Hematopoietic multipotent progenitor cell (in vitro differentiated cells): ENCODE measurements at places on chromosomes 1 and 21. TPM values are rescaled to one million over a fixed set of nuclear protein-coding genes. Genes with fewer than 3 reads are reported as not detected.

Gene KRTAP11-1
- not detected for total RNA-seq

Gene C1QTNF12
- total RNA-seq: 0.27 TPM

- no peak for DNase-seq
Observed at GRCh38 chr21:31606081-31606874, 53.2 kb upstream of the SOD1 start.

- no peak for DNase-seq
Observed at GRCh38 chr1:230938924-230939368, 39.7 kb downstream of the TTC13 start.

DNA sequence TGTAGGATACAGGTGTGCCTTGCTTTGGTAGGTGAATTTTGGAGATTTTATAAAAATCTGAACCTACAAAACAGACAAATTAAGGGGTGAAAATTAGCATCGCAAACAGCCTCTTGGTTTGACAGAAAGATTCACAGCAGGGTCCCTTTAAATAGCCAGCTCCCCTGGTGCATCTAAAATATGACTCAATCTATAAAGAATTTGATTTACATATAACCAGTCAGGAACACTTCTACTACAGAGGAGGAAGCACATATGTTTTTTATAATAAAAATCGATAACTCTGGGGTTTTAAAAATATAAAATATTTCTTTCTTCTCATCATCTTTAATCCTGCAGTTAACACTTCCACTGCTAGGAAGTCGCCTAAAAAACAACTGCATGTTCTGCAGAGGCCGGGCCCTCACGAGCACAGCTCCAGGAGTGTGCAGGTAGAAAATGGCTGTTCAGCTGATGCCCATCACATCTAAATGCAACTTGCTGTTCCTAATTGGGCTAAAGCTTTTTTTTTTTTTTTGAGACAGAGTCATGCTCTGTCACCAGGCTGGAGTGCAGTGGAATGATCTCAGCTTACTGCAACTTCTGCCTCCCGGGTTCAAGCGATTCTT is 203.4 kb downstream of the HS2ST1 start:
- DNase-seq: no peak

- no peak for DNase-seq
Observed at GRCh38 chr1:89881415-89882058, 60.7 kb downstream of the LRRC8D start.

GRCh38 chr1:43358121-43358745 is 548 bp upstream of the CDC20 start:
- DNase-seq: no peak

GRCh38 chr1:205226868-205227583 is 720 bp upstream of the TMCC2 start:
- DNase-seq: no peak

GRCh38 chr1:197553281-197553680 is 222.0 kb downstream of the DENND1B start:
- no peak for DNase-seq

GRCh38 chr1:188363943-188364342 is 1535.2 kb downstream of the PLA2G4A start:
- no peak for DNase-seq

Gene COL6A2
- total RNA-seq: 11.3 TPM

DNA sequence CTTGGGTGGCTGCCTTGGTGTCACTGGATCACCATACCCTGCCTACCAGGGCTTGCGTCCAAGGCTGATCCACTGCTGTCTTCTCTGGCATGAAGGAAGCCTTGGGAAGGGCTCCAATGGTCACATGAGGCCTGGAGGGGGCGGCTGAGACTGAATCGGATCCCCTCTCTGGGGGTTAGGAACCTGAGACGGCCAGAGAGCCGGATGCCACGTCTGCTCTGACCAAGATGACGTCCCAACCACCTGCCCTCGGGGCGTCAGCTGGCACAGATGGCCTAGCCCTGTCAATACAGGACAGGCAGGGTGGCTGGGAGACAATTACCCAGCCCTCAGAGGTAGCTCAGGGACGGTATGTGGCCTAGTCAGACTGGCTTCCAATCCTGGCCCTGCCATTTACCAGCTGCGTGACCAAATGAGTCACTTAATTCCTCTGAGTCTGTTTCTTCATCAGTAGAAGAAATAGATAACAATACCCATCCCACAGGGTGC is 5.4 kb downstream of the TRIM62 start:
- DNase-seq: no peak

DNA sequence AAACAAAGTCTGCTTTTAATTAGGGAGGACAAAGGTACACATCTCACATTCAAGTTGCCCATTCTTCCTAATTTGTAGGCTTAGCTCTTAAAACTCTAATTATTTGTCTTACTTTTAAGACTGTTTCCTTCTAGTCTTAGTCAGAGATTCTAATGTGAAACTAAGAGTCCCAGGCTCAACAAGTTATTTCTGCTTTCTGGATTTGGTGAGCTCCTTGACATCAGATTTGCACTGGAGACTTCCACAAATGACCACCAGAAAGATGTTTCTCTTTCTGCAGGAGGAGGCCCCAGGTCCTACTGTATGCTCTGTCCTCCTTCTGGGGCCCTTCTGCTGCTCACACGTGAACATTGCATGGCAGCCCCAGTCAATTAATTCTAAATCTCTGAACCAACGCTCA is 194.2 kb upstream of the JUN start:
- no peak for DNase-seq

Gene SPRR5
- total RNA-seq: not detected

GRCh38 chr21:22650226-22650625 is 1652.0 kb downstream of the NCAM2 start:
- peak; percentile 69 for DNase-seq

- no peak for DNase-seq
Observed at GRCh38 chr1:31058012-31058411, 7.5 kb downstream of the PUM1 start.

- DNase-seq: no peak
Observed at GRCh38 chr1:30753660-30754123, 3.9 kb downstream of the LAPTM5 start.

DNA sequence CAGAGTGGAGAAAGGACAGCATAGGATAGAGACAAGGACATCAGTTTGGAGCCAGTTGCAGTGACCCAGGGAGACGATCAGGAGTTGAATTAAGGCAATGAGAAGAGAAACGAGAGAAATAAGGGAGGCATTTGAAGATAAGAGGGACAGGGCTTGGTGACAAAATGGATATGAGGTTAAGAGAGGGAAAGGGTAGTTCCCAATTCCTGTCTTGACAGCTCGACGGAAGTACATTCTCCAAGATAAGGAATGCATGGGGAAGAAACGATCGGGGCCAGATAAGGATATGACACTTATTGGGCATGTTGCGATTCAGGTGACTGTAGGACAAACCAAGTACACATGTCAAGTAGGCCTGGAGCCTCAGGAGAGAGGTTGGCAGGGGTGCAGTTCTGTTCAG is 18.7 kb upstream of the KCNN3 start:
- DNase-seq: no peak

DNA sequence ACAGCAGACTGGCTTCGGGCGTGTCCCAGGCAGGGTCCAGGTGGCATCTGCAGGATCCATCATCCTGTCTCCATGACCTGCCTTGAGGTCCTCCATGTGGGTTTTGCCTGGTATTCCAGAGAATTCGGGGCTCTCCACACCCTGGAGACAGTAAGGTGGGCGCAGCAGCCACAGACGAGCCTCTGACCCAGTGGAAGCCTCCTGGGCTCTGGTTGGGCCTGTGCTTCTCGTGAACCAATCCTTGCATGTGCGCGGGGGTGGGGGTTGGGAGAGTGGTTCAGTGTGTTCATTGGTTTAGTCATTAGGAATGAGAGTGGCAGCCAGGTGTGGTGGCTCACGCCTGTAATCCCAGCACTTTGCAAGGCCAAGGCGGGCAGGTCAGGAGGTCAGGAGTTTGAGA is 32.1 kb upstream of the TNFRSF1B start:
- no peak for DNase-seq

Gene RAB3GAP2
- total RNA-seq: 15.6 TPM

DNA sequence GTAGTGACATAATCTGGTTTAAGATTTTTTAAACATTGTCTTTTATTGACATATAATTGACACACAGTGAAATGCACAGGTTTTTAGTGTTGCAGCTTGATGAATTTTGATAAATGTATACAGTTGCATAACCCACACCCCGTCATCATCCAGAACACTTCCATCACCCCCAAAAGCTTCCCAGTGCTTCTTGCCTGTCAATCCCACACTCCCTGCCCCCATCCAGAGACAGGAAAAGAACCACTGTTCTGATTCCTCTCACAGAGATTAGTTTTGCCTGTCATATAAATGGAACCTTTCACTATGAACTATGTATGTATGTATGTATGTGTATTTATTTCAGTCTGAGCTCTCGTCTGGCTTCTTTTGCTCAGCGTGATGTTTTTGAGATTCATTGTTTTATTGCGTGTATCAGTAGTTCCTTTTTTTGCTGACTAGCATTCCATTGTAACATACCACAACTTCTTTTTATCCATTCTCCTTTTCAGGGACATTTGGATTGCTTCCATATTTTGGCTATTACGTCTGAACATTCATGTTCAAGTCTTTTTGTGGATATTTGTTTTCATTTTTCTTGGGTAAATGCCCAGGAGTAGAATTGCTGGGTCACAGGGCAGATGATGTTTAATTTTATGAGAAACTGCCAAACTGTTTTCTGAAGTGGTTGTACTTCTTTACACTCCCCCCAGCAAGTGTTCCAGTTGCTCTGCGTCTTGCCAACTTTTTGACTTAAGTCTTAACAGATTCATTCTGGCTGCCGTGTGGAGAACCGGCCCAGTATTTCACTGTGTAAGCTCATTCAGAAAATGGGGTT is 8.7 kb downstream of the UBIAD1 start:
- no peak for DNase-seq

- DNase-seq: no peak
Observed at GRCh38 chr1:80305466-80305865, 1298.9 kb upstream of the ADGRL4 start.

Gene FLG2
- under 0.01 TPM for total RNA-seq

Gene SH2D2A
- 4.3 TPM for total RNA-seq

GRCh38 chr21:45539046-45539795 is 3.0 kb downstream of the SLC19A1 start:
- no peak for DNase-seq

- DNase-seq: peak; percentile 82
Observed at GRCh38 chr1:160768295-160768657, 27.7 kb upstream of the LY9 start.

GRCh38 chr1:56864430-56864829 is 9.8 kb downstream of the C8A start:
- no peak for DNase-seq

DNA sequence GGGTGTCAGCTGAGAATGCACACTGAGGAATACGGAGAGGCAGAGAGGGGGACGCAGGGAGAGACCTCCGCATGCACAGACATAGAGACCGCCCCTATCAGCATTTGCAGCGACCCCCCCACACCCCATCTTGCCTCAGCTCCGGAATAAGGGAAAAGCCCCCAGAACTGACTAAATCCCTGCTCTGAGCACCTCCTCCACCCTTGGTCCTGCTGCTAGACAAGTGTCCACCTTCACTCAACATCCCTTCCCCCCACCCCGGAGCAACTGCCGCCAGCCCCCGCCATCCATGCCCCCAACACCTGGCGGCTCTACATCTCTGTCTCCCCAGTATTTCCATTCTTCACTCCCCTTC is 769 bp downstream of the SV2A start:
- DNase-seq: no peak

DNA sequence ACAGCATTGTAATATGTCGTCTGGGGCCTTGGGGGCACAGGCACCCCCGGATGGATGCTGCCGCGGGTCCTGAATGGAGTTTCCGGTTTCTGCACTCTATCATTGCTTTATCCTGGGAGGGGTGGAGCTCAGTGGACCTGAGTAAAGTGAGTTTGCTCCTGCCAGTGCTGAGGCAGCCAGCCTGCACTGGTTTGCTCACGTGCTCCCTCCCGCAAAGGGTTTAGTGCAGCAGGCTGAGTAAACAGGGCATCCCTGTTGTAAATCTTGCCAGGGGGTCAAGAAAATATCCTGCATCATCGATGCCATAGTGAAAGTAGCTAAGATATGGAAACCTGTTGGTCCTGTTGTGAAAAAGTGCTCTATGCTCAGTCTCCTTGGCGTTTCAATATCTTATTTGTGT is 85.6 kb upstream of the BRINP3 start:
- DNase-seq: no peak

DNA sequence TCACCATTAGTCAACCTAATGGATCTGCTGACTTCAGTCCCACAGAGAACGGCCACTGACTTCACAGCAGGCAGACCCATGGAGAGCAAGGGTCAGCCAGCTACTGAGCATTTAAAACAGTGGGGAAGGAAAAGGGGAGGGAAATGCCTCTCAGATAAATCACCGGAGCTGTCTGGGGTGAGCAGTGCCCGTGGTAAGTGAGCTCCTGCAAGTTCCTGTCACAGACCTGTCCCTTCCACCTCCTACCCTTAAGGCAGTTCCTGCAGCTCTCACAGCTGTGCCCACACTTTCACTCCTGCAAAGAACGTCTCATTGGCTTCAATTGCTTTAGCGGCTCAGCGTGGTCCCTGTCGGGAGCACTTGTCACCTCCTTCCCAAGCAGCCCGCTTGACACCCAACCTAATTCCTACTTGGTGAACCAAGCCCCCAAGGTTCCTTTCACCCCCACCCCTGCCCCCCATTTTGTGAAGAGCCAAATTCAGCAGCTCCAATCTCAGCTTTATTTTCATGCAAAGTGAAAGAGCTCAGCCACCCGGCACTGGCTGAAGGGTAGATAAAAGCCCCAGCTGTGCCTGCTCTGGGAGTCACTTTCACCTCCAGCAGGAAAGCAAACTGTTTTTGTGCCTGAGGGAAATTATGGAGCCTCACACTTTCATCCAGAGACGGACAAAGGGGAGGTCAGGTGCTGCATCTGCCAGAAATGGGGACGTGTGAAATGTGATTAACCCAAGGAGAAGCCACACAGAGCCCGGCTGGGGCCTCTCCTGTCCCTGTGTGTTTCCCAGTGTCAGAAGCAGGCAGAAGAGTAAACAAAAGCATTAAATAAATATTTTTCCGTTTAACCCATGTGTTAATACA is 306.2 kb downstream of the TTLL7 start:
- peak; percentile 46 for DNase-seq

Gene KCND3
- under 0.01 TPM for total RNA-seq

Gene S100A16
- total RNA-seq: 1.1 TPM

Gene OLIG2
- under 0.01 TPM for total RNA-seq

DNA sequence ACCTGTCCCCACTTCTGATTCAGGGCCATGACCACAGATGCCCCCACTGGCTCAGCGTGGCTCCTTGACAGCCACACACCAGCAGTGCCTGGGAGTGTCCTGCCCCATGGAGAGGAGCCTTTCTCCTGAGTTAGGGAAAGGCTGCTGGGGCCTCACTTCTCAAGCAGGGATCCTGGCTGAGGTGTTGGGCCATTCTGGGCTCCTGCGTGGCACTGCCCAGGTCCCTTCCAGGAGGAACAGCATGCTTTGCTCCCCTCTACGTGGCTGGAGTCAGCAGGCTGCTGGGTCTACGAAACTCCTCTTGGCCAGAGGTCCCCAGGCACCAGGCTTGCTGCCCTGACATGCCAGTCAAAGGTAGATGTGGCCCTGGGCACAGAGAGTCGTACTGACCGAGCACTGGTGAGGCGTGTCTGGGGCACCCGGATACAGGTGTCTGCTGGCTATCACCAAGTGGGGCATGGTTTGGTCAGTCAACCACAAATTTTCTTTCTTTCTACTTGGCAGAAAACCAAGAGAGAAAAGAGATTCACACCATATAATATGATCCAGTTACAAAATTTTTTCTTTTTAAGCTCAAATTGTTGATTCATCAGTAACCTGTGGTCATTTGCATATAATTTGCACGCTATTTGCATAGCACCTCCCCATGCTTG is 4.1 kb downstream of the ADORA1 start:
- no peak for DNase-seq

- DNase-seq: no peak
Observed at GRCh38 chr1:226696547-226696946, 42.5 kb downstream of the ITPKB start.

Gene USP16
- 6.7 TPM for total RNA-seq
